ENCODE measurements at places on chromosomes 2 and 18. TPM values are rescaled to one million over a fixed set of nuclear protein-coding genes. Genes with fewer than 3 reads are reported as not detected.
A peak's percentile ranks its signal among the peaks of the same experiment; 100 is the strongest.

The CD207 gene
- not detected for total RNA-seq

The GAL3ST2 gene
- 1.2 TPM for total RNA-seq

DNA sequence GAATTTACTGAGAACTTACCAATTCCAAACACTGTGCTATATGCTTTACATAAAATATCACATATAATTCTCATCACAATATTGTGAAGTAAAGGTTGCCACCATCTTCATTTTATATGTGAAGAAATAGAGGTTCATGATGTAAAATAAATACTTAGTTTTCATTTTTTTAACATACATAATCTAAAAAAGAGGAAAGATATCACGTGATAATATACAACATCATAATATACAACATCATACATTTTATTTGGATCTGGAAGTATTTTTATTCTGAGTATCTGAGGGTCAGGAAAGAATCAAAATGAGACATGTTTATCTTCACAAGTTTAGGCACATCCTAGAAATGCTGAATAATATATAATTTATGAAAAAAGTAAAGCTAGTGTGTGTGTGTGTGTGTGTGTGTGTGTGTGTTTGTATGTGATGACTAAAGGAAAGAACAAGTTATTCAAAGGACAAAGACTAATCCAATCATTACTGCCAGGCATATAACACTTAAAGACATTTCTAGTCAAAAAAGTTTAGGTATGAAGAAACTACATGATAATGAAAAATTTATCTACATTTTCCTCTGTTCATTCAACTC is 65.5 kb upstream of the ARHGAP15 start:
- H3K27ac ChIP-seq: no peak overlapping the region
- H3K27me3 ChIP-seq: peaks cover 26% of the 10 kb centered on the region
- no peaks in the 10 kb centered on the region for H3K36me3 ChIP-seq
- DNase-seq: no peak
- no peaks in the 10 kb centered on the region for H3K4me1 ChIP-seq
- no peak overlapping the region for H3K4me3 ChIP-seq

- H3K36me3 ChIP-seq: no peaks in the 10 kb centered on the region
- H3K4me1 ChIP-seq: no peaks in the 10 kb centered on the region
- no peak overlapping the region for H3K27ac ChIP-seq
- no peaks in the 10 kb centered on the region for H3K27me3 ChIP-seq
- no peak overlapping the region for H3K4me3 ChIP-seq
- peak; percentile 24 for DNase-seq
Observed at GRCh38 chr2:129464631-129465030, 514.8 kb upstream of the RAB6C start.

- H3K27me3 ChIP-seq: no peaks in the 10 kb centered on the region
- DNase-seq: peak; percentile 91
- peak overlapping the region; percentile 95 for H3K27ac ChIP-seq
- peaks cover 55% of the 10 kb centered on the region for H3K4me1 ChIP-seq
- peaks cover 8% of the 10 kb centered on the region for H3K36me3 ChIP-seq
Observed at GRCh38 chr2:54558188-54559005, 102.3 kb downstream of the SPTBN1 start.

GRCh38 chr2:134679745-134680144 is 39.1 kb downstream of the TMEM163 start:
- H3K27ac ChIP-seq: peak overlapping the region; percentile 35
- peaks cover 53% of the 10 kb centered on the region for H3K4me1 ChIP-seq
- peak; percentile 76 for DNase-seq
- H3K4me3 ChIP-seq: peak overlapping the region; percentile 66

All from activated CD4-positive, alpha-beta T cell treated with anti-CD3 and anti-CD28 coated beads, Interleukin-2, amount 10 ng/mL, durations not matched to agents 24 days and 14 days (primary cell).